ENCODE measurements at places on chromosomes 6 and 20. TPM values are rescaled to one million over a fixed set of nuclear protein-coding genes. Genes with fewer than 3 reads are reported as not detected.

The ESR1 gene
- not detected for total RNA-seq

The NFS1 gene
- 25.1 TPM for total RNA-seq

The LST1 gene
- total RNA-seq = 2.0 TPM

The RUNX2 gene
- not detected for total RNA-seq

GRCh38 chr20:63017826-63018411 is 11.2 kb upstream of the BHLHE23 start:
- H3K27ac ChIP-seq = no peak overlapping the region
- no peaks in the 10 kb centered on the region for H3K4me1 ChIP-seq
- no peak for DNase-seq

DNA sequence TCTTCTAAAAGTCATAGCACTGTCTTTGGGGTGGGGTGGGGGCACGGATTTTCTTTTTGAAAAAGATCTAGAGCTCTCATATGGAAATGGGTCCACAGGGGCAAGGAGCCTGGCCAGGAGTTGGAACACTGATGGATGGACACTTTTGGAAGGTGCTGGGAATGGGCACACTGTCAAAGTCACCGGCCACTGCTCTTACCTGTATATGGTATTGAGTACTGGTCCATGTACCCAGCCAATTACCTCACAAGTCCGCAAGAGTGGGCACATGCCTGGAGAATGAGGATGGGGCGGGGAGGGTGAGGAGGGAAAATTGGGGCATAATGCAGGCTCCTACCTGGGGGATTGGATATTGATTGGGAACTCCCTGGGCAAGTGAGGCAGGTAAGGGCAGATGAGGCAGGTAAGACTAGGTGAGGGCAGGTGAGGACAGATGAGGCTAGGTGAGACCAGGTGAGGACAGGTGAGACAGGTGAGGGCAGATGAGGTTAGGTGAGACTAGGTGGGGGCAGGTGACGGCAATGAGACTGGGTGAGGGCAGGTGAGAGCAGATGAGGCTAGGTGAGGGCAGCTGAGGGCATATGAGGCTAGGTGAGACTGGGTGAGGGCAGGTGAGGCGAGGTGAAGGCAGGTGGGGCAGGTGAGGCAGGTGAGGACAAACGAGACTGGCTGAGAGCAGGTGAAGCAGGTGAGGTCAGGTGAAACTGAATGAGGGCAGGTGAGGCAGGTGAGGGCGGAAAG is 167.9 kb downstream of the NRN1 start:
- no peak overlapping the region for H3K4me3 ChIP-seq
- no peak overlapping the region for H3K27ac ChIP-seq
- no peaks in the 10 kb centered on the region for H3K4me1 ChIP-seq

GRCh38 chr6:18388271-18388670 is 1.1 kb downstream of the RNF144B start:
- H3K4me3 ChIP-seq = peak overlapping the region; percentile 89
- peak overlapping the region; percentile 79 for H3K27ac ChIP-seq
- DNase-seq = peak; percentile 57

GRCh38 chr20:3751675-3752385 is 15.7 kb downstream of the ADISSP start:
- peaks cover 10% of the 10 kb centered on the region for H3K36me3 ChIP-seq
- H3K4me1 ChIP-seq = no peaks in the 10 kb centered on the region
- no peak overlapping the region for H3K4me3 ChIP-seq
- H3K27ac ChIP-seq = no peak overlapping the region
- no peak for DNase-seq
- no peaks in the 10 kb centered on the region for H3K27me3 ChIP-seq

DNA sequence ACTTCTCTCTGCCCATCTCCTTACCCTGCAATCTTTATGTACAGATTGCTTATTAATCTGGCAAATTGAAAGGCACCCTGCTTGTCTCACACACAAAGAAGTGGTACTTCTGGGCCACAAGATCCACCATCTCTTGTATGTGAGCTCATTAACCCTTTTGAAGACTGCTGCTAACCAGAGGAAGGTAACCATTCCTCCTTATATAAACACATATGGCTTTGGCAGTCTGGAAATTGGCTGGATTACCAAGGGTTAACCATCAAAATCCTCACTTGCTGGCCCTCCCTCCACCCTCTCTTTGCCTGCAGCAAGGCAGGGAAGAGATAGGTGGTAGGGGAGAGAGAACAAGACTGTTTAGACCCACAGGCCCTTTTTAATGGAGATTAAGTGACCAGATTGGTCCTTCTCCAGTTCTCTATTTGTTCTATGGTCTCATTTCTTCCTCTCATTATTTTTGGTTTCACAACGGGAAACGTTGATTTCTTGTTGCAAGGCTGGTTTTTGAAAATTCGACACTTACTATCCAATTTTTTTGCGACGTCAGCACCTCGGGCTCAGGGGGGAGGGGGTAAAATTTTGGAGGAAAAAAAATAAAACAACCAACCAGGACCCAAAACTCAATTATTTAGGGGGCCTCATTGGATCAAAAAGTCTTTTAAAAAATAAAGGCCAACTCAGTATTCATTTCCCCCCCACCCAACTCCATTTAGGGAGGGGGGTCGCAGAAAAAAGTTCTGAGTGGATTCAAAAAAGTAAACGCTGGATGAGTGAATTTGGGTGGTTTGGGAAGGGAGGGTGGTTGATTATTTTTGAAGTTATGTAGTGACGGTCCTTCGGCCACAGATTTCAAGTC is 859 bp downstream of the PPP1R10 start:
- H3K27ac ChIP-seq = peak overlapping the region; percentile 86
- H3K4me3 ChIP-seq = peak overlapping the region; percentile 84
- H3K4me1 ChIP-seq = peaks cover 21% of the 10 kb centered on the region

DNA sequence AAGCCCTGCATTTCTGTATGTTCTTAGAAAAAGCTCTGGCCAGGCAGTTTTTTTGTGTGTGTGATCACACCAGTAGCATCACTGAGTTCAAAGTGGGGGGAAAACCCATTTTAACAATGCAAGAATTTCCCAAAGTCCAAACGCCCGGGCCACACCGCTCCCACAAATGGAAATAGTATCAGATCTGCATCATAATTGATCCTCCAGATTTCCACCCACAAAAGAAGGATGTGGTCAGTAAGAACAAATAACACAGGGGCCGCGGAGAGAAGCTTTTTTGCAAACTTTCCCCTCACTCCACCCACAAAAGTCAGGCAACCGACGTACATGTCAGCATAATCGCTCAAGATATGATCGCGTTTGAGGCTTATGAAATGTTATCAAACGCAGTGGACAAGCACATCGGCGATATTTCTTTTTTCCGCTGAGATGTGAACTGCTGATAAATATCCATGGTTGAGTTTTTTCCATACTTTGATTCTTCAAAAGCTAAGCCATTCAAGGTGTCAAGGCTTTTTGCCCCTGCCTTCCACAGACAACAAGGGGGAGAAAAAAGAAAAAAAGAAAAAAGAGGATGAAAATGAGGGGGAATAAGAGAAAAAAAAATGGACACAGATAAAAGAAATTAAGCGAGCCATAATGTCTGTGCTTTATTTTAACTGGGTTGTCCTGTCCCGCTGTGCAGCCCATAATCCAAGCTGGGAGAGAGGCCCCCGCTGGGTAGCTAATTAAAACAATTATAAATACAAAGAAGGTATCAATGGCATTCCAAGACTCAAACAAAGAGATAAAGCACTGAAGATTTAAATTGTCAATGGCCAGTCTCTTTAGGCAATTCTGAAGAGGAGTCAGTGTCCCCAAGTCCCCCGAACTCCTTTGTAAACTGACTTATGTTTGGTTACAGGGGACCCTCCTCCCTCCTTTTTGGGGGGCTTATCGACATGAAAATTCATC is 143.5 kb downstream of the ZFP64 start:
- peak; percentile 26 for DNase-seq
- H3K4me1 ChIP-seq = no peaks in the 10 kb centered on the region
- H3K36me3 ChIP-seq = no peaks in the 10 kb centered on the region
- no peak overlapping the region for H3K4me3 ChIP-seq

DNA sequence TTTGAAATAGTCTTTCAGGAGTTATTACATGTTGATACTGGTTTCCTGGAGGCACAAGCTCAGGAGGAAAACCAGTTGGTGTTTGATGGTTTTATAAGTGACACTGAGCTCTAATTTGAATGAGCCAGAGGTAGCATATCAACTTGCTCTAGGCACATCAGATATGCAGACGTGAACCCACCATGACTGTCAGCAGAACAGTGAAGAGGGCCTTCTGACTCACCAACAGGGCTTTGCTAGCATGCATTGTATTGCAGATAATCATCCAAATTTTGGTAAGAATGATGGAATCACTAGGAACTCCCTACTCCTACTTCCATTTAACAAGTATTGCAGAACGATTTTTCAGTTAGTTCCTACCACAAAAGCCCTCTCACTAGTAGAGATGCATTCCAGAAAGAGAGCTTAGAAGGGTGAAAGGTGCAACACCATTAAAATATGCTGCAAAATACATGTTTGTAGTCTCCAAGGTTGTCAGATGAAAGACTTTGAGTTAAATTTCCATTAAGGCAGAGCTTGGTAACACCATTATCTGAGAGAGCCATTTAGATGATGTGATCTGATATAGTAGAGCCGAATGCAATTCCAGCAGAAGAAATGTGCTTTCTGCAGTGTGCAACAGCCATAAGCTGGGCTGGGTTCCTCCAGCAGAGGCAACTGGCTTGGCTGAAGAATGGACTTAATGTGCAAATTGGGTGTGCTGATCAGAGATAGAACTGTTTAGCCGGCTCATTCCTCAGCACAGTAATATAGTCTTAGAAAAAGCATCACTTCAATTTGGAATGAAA is 968.7 kb upstream of the ADGRB3 start:
- no peak overlapping the region for H3K27ac ChIP-seq
- H3K4me1 ChIP-seq = no peaks in the 10 kb centered on the region
- no peak for DNase-seq
- H3K4me3 ChIP-seq = no peak overlapping the region
- no peaks in the 10 kb centered on the region for H3K36me3 ChIP-seq

DNA sequence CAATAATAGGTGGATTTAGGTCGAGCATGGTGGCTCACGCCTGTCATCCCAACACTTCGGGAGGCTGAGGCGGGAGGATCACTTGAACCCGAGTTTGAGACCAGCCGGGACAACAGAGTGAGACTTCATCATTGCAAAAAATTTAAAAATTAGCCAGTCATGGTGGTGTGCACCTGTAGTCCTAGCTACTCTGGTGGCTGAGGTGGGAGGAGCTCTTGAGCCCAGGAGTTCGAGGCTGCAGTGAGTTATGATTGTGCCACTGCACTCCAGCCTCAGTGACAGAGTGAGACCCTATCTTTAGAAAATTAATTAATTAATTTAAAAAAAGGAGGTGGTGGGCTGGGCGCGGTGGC is 13.4 kb upstream of the C20orf203 start:
- H3K4me3 ChIP-seq = no peak overlapping the region
- no peak for DNase-seq
- no peaks in the 10 kb centered on the region for H3K27me3 ChIP-seq

GRCh38 chr6:33727932-33728331 is 16.4 kb upstream of the UQCC2 start:
- no peak overlapping the region for H3K4me3 ChIP-seq
- peaks cover 7% of the 10 kb centered on the region for H3K27me3 ChIP-seq
- H3K4me1 ChIP-seq = no peaks in the 10 kb centered on the region
- H3K36me3 ChIP-seq = no peaks in the 10 kb centered on the region
- no peak overlapping the region for H3K27ac ChIP-seq
- DNase-seq = no peak

DNA sequence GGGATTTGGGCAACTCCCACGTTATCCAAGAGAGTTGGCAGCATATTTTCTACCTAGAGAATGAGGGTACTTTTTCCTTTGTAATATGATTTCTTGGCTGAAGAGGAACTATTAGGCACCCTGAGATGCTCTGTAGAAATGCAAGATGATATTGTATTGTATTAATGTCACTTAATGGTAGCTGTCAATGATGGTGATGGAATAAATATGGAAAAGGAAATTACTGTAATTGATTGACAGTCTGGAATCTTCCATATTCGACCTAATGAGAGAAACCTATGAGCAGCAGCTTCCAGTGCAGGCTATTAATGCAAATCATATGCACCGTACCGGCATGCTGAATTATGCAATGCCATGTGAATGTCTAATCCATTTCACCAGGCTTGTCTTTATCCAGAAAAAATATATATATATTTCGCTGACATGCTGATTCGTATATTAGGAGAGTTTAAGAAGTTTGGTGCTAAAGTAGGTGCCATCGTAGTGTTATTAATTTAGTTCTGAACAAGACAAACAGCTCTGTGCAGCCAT is 494.2 kb upstream of the JARID2 start:
- H3K36me3 ChIP-seq = no peaks in the 10 kb centered on the region
- H3K4me3 ChIP-seq = no peak overlapping the region
- no peaks in the 10 kb centered on the region for H3K27me3 ChIP-seq
- no peaks in the 10 kb centered on the region for H3K4me1 ChIP-seq

- no peak for DNase-seq
- peaks cover 7% of the 10 kb centered on the region for H3K4me1 ChIP-seq
- no peak overlapping the region for H3K27ac ChIP-seq
- no peaks in the 10 kb centered on the region for H3K27me3 ChIP-seq
- H3K4me3 ChIP-seq = no peak overlapping the region
- H3K36me3 ChIP-seq = no peaks in the 10 kb centered on the region
Observed at GRCh38 chr6:150638765-150639164, 39.1 kb downstream of the PLEKHG1 start.

- no peaks in the 10 kb centered on the region for H3K36me3 ChIP-seq
- peaks cover 17% of the 10 kb centered on the region for H3K4me1 ChIP-seq
- no peaks in the 10 kb centered on the region for H3K27me3 ChIP-seq
- peak; percentile 14 for DNase-seq
Observed at GRCh38 chr20:8115436-8115835, 16.6 kb upstream of the PLCB1 start.

DNA sequence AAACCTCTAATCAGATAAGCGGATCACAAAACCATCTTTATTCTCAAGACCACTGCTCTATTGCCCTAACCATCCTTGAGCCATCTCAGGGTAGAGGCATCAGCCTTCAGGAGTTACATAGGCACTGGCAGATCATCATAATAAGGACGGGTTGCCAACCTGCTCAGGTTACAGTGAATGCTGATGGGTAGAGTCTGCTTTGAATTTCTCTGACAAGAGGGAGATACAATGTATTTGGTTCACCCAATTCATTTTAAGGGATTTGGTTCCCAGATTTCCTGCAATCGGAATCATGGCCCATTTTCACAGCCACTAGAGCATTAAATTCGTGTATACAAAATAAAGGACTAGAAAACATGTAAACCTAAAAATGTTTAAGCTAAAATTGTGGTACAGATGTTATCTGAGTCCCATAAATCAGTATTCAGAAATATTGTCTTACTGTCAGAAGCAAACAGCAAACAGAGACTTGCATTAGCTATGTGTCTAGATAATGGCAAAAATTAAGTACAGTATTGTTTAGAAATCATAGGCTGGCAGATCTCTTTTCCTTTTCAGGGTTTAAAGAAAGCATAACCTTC is 41.9 kb upstream of the TMEM170B start:
- DNase-seq = no peak
- no peak overlapping the region for H3K4me3 ChIP-seq
- H3K4me1 ChIP-seq = peaks cover 5% of the 10 kb centered on the region

GRCh38 chr6:69105288-69105687 is 470.2 kb downstream of the ADGRB3 start:
- H3K4me1 ChIP-seq = no peaks in the 10 kb centered on the region
- no peak for DNase-seq
- no peak overlapping the region for H3K27ac ChIP-seq
- H3K36me3 ChIP-seq = no peaks in the 10 kb centered on the region

GRCh38 chr6:51768087-51768486 is 319.3 kb downstream of the PKHD1 start:
- no peak for DNase-seq
- H3K4me3 ChIP-seq = no peak overlapping the region
- no peaks in the 10 kb centered on the region for H3K27me3 ChIP-seq
- H3K27ac ChIP-seq = no peak overlapping the region
- H3K4me1 ChIP-seq = no peaks in the 10 kb centered on the region
- no peaks in the 10 kb centered on the region for H3K36me3 ChIP-seq

GRCh38 chr6:138638604-138639003 is 135.0 kb upstream of the CCDC28A start:
- H3K27ac ChIP-seq = no peak overlapping the region
- no peak overlapping the region for H3K4me3 ChIP-seq
- H3K27me3 ChIP-seq = no peaks in the 10 kb centered on the region
